ENCODE measurements at places on chromosomes 6 and 20.
A peak's percentile ranks its signal among the peaks of the same experiment; 100 is the strongest.

- no peak for DNase-seq
These were observed 5.2 kb downstream of the CDYL start for GRCh38 chr6:4781426-4781825.

DNA sequence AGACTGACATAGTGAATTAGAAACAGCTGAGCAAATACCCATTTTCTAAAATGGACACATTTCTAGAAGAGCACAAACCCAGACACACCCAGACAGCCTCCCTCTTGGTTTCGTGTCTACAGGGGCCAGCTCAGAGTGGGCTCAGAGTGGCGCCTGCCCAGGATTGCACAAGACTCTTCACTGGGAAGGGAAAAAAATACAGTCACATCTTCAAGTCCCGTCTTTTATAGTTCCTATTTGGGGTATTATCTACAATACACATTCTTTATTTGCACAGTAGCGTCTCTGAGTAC lies 246.1 kb upstream of the AFDN start:
- no peak for DNase-seq

GRCh38 chr6:39430871-39431523 lies 108.5 kb upstream of the KCNK16 start:
- no peak for DNase-seq

GRCh38 chr6:17045581-17046322 lies 56.1 kb upstream of the STMND1 start:
- peak; percentile 44 for DNase-seq
